ENCODE measurements at places on chromosomes 16 and 17.

DNA sequence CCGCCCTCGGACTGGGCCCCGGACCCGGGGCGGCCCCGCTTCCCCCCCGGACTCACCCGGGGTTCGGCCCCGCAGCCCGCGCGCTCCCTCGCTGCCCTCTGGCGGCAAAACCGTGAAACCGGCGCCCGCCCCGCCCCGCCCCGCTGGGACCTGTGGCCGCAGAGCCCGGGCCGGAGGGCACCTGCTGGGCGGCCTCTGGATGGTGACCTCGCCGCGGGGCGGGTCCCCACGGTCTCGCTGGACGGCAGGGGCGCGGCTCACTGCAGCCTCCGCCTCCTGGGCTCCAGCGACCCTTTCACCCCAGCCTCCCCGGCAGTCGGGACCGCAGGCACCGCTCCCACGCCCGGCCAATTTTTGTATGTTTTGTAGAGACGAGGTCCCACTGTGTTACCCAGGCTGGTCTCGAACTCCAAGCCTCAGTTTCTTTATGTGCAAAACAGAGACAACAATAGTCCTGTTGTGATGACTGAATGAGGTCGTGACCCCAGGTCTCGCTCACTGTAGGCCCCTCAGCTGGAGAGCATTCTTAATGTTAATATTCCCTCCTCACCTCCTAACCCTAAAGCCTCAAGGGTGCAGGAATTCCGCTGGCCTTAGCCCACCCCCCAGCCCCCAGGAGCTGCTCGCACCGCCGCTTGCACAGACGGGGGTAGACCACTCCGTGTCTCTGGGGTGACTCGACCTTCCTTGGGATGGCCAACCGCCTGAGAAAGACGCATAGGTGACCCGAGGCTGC lies 33.7 kb upstream of the RPH3AL start:
- DNase-seq, result no peak

GRCh38 chr17:6393351-6393952 lies 41.5 kb downstream of the AIPL1 start:
- DNase-seq, result no peak

DNA sequence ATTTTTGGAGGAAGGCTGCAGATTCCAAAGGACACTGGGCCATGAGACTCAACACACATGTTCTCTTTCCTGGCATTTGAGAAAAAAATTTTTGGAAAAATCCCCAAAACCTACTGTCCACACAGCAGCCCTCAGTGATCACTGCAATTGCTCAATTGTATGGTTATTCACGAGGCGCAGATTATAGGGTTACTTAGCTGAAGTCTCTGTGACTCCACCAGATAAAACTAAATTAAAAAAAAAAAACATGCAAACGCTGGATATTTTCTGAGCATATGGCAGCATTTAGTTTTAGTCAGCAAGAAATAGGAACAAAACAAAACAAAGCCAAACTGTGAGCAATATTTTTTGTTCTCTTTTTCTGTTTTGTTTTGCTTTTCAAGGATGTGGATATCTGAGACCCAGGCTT lies 83.8 kb upstream of the FAM20A start:
- DNase-seq, result no peak

DNA sequence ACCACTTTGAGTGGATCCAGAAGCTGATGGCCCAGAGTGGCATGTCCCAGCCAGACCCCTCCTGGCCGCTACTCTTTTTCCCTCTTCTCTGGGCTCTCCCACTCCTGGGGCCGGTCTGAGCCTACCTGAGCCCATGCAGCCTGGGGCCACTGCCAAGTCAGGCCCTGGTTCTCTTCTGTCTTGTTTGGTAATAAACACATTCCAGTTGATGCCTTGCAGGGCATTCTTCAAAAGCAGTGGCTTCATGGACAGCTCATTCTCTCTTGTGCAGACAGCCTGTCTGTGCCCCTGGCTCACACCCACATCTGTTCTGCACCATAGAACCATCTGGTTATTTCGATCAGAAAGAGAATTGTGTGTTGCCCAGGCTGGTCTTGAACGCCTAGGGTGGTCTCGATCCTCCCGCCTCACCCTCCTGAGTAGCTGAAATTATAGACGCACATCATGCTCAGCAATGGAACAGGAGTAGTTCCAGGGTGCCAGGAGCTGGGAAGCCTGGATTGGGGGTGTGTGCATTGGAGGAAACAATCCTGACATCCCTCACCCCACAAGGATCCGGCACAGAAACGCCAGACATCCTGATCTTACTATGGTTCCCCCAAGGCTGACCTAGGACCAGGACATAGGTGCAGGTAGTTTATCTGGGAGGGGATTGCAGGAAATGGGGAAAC lies 4.6 kb downstream of the PRSS21 start:
- DNase-seq, result no peak

GRCh38 chr16:67447508-67448076 lies 16.7 kb downstream of the HSD11B2 start:
- no peak for DNase-seq

DNA sequence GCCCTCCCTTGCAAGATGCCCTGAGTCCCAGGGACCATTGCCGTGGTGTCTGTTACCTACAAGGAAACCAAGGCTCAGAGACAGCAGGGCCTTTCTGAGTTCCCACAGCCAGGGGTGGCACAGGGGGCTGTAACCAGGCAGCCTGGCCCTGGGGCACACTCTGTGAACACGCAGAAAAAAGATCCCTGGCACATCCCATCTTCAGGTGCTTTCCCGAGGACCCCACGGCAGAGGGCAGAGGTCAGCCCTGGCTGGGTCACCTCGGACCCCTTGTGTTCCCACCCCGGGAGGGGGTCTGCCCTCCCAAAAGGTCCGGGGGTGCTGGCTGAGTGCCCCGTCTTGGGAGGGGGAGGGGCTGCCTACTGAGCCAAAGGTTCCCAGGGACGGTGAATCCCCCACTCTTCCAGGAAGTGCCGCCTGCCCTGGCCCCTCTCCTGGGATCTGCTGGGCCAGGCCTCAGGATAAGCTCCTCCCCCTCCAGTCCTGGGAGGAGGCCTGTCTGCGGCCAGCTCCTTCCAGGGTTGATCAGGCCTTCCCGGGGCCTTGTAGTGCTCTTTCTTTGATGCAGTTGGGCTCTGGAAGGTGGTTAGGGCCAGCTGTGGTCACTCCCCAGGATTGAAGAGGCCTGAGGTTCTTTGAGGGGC lies 8.1 kb downstream of the GLIS2 start:
- no peak for DNase-seq

DNA sequence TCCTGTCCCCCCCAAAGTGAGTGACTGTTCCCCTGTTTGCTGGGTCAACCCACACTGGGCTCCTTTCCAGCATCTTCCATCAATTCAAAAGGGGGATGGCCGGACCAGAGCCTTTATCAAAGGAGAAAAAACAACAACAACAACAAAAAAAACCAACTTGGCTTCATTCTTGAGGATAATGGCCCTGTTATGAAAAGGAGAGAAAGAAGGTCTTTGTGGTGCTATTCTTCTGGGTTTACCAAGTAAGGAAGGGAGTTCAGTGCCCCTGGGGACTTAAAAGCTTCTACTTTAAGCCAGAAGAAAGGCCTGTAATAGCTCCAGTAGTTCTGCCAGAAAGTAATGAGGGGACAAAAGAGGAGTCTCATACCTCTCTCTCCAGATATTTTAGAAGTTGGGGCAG lies 71.5 kb downstream of the RGS9 start:
- no peak for DNase-seq

GRCh38 chr16:30473231-30474073 lies 910 bp downstream of the ITGAL start:
- DNase-seq, result no peak

DNA sequence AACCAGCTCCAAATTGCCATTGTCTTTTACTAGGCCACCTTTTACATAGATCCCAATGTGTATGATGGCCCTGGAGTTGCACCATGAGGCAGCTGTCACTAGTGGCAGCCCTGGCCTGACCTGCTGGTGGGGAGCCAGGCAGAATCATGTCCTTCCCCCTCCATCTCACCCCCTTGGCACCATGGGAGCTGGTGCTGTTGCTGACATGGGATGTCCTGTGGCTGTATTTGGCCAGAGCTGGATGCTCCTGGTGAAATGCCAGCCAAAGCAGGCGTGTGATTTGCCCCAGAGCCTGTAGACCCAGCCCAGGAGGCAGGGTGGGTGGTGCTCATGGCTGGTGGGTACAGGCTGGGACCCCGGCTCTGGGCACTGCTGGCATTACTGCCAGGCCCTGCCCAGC lies 18.6 kb downstream of the SLC12A3 start:
- DNase-seq, result no peak

GRCh38 chr16:47016700-47017133 lies 43.2 kb upstream of the DNAJA2 start:
- DNase-seq, result no peak

DNA sequence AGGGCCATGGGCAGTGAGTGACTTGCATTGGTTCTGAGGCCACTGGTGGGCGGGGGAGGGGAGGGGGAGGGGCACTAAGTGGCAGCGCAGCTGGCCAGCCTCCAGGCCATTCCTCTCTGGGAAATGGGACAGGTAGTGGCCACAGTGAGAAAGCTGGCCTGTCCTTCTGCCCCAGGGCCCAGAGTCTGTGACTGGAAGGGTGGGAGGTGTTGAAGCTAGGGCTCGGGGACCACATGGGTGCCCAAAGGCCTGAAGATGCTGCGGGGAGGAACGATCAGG lies 375 bp upstream of the ALOX12B start:
- DNase-seq, result no peak

DNA sequence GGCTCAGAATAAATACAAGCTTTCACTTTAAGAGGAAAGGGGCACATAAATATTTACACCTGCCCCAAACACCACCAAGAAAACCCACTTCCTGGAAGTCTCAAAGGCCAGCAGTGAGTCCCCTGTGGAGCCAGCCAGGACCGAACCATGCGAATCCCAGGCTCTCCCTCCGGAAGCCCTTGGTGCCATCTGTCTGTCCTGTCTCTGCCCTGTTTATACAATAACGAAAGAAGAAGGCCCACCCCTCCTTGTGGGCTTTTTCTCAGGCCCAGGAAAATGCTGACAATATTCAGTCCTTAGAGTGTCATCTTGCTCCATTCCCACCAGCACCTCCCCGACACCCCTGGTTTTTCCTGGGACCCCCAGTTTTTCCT lies 3.6 kb upstream of the SLC6A4 start:
- DNase-seq, result no peak

DNA sequence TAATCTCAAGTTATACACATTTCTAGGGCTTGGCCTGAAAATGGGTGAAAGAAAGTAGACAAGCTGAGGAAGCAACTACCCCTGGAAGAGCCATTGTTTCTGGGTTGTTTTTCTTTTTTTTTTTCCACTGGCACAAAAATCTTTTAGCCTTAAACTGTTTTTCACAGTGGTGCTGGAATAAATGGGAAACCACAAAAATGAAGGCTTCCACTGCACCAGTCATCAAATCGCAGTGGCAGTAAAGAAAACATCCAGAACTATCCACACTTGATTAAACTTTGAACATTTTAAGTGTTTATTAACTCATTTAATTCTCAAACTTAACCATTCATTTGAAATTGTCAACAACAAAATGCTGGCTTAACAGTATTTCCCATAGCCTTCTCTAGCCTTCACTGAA lies 14.3 kb downstream of the CMTM4 start:
- peak; percentile 54 for DNase-seq

DNA sequence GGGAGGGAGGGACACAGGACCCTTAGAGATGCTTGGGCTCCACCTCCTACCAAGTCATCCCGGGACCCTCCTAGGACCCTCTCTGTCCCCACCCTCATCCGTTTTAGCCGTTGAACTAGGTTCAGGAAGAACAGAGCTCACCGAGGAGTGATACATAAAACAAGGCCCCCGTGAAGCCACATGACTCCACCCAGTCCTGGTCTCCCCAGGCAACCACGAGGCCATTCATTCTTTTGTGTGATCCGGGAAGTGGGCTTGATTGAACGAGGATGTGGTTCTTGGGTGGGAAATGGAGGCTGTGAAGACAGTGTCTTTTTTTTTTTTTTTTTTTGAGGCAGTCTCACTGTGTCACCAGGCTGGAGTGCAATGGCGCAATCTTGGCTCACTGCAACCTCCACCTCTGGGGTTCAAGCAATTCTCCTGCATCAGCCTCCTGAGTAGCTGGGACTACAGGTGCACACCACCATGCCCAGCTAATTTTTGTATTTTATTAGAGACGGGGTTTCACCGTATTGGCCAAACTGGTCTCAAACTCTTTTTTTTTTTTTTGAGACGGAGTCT lies 14.8 kb downstream of the TRARG1 start:
- no peak for DNase-seq

DNA sequence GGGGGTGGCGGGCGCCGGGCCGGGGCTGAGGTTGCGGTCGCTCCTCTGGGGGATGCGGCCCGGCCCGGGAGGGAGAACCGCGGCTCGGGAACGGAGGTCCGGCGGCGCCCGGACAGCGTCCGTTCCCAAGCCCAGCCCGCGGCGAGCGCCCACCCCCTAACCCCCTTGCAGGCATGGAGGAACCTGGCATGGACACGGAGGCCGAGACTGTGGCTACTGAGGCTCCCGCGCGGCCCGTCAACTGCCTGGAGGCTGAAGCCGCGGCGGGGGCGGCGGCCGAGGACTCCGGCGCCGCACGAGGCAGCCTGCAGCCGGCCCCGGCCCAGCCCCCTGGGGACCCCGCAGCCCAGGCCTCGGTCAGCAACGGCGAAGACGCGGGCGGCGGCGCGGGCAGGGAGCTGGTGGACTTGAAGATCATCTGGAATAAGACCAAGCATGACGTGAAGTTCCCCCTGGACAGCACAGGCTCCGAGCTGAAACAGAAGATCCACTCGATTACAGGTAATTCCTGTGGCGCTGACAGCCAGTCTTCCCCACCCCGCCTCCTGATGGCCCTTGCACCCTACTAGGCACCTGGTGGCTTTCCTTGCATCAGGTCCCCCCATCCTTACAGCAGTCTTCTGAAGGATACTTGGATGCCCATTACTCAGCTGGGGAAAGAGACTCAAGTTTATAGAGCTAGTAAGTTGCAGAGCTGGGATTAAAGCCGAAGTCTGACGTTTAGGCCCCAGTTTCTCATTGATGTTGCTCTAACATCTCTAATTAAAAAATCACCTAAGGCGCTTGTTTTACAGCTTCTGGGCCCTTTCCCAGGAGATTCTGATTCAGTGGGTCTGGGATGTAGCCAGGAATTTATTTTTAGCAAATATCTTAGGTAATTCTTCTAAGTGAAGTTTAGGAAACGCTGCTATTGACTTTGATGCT lies 514 bp downstream of the UBFD1 start:
- DNase-seq, result peak; percentile 38

Measured in astrocyte (in vitro differentiated cells and primary cell).